ENCODE measurements at places on chromosomes 12 and 14.

DNA sequence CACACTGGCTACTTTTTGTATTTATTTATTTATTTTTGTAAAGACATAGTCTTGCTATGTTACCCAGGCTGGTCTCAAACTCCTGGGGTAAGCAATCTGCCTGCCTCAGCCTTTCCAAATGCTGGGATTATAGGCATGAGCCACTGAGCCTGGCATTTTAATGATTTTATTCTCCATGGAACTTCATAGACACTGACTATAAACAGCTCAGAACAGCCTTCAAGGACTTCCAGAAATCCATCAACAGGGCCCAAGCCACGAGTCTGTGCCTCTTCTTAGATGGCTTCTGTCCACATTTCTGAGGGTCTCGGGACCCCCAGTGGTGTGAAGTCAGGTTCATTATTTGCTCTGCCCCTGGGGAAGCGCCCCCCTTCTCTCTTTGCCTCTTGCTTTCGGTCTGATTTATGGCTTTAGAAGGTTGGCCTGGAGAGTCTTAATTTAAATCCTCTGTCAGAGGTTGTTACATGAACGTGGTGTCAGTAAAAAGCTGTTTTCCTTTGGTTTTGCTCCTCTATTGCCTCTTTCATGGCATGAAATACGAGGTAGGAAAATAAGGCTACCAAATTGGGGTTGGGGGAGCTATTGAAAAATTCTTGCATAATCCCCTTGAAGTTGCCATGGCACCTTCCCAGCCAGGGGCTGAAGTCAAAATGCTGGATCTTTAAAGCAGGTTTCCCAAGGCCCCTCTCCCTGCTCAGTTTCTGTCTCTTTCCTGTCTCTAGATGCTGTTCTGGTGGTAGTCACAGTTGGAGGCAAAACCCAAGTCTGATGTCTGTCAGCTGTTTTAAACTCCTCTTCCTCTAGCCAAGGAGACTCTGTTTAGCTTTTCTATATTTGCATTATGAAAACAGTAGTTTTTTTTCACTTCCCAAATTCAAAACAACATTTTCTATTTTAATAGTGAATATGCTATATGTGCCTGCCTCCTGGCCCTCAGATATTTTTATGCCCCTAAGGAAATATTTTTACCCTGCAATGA is 129.4 kb downstream of the SMOC1 start:
- peak; percentile 9 for DNase-seq

DNA sequence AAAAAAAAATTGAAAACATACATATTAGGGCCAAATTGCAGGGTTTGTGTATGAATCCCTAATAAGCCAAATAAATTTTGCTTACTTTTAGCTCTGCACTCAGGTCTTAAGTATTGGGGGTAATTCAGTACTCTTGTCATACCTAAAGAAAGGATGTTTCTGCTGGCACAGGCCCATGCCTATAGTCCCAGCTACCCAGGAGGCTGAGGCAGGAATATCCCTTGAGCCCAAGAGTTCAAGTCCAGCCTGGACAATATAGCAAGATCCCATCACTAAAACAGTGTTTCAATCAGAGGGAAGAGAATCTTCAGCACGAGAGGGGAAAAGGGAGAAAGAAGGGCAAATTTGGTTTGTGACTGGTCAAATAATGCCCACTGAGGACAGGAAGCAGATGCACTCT is 3.4 kb upstream of the GPR19 start:
- no peak for DNase-seq

DNA sequence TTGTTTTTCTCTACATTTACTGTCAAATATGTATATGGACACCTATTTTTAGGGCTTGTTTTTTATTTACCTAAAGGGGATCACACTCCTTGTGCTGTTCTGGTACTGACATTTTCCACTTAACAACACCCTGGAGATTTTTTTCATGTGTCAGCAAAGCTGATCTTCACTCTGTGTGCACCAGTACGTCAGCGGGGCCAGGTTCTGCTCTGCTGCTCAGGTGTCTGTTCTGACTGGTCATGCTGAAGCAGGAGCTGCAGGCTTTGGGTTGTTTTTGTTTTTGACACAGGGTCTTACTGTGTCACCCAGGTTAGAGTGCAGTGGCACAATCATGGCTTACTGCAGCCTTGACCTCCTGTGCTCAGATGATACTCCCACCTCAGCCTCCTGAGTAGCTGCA is 81.9 kb upstream of the CCND2 start:
- no peak for DNase-seq

- DNase-seq: no peak
These were observed 53.0 kb downstream of the SPRING1 start for GRCh38 chr12:116684891-116685290.

- peak; percentile 67 for DNase-seq
These were observed 93.5 kb downstream of the LRRC74A start for GRCh38 chr14:76919431-76920330.

DNA sequence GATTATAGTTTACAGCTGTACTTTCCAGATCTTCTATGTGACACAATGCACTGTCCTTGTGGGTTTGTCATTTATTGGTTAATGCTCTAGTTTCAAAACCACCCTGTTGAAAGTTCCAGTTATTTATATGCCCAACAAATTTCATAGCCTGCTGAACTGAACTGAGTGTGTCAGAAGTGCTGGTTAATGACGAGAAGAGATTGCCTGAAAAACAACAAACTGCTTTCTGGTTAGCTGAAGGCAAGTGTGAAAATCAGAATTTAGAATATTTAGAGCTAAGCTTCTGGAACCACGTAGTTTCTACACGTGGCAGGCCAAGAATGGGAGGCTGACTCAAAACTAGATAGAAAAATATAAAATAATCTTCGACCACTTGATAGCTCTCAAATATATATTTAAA is 19.1 kb upstream of the RIN3 start:
- DNase-seq: no peak

DNA sequence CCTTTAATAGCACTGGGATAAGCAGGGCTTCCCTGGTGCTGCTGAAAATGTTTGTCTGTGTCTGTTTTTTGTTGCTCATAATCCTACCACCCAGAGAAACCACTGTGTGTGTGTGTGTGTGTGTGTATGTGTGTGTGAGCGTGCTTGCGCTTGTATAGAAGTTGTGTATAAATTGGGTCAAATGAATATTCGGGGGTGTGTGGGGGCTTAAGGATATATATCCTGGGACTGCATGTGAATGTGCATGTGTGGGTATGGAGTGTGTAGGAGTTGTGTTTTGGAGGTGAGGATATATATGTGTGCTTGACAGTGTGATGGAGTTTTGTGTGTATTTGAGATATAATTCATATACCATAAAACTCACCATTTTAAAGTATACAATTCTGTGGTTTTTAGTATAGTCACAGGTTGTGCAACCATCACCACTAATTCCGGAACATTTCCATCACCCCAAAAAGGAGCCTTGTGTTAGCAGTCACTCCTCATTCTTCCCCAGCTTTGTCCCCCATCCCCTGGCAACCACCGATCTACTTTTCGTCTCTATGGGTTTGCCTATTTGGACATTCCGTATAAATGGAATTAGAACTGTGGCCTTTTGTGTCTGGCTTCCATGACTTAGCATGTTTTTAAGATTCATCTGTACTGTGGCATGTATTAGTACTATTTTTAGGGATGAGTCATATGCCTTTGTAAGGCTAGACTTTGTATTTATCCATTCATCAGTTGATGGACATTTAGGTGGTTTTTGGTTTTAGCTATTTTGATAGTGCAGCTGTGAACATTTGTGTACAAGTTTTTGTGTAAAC is 25.6 kb downstream of the TCTN1 start:
- no peak for DNase-seq

DNA sequence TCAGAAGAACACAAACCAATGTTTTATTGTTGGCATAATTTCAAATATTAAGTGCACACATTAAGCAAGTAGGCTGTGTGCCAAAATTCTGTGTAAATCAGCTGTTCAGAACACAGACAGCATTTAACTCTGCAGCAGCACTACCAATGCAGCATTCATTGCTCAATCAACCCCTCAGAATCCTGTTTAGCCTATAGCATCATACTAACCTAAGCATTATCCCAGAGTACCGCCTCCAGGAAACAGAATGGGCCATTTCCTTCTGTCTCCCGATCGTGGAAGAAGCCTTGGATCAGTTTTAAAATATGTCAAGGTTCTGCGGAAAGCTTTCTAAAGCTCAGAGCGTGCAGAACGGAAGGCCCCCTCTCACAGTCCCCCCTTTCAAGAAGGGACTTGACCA is 3.3 kb downstream of the IL26 start:
- peak; percentile 11 for DNase-seq

GRCh38 chr14:55684956-55685584 is 105.1 kb downstream of the KTN1 start:
- no peak for DNase-seq

GRCh38 chr12:105485321-105485910 is 154.9 kb downstream of the C12orf75 start:
- no peak for DNase-seq

GRCh38 chr14:65791191-65791981 is 378.9 kb downstream of the FUT8 start:
- DNase-seq: peak; percentile 5

DNA sequence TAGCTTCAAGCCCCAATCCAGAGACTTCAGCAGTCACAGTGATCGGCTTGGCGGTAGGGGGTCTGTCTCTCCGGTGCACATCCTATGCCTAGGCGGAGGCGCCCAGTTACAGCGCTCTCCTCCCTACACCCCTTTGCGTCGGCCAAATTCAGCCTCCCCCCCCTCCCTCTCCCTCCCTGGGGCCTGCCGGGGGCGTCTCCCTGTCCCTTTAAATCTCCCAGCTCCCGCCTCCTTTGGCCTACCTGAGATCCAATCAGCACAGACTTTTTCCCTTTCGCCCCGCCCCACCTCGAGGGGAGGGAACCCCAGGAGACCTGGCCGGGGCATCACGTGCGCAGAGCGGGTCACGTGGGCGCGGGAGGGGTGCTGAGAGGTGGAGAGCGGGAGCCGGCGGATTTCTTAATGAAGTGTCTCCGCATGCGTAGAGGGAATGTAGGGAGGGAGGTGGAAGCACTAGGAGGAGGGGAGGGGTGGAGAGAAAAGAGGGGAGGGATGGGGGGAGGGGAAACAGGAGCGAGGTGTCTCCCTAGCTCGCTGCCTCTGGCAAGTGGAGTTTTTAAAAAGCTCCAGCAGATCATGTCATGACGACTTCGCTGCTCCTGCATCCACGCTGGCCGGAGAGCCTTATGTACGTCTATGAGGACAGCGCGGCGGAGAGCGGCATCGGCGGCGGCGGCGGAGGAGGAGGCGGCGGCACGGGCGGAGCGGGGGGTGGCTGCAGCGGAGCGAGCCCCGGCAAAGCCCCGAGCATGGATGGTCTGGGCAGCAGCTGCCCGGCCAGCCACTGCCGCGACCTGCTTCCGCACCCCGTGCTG is at the start of gene HOXC13:
HOXC13 (plus strand) TSS at position 506 of the 815 bp plus-strand sequence; CDS start at position 582, 76 bp downstream.
- peak; percentile 99 for DNase-seq

DNA sequence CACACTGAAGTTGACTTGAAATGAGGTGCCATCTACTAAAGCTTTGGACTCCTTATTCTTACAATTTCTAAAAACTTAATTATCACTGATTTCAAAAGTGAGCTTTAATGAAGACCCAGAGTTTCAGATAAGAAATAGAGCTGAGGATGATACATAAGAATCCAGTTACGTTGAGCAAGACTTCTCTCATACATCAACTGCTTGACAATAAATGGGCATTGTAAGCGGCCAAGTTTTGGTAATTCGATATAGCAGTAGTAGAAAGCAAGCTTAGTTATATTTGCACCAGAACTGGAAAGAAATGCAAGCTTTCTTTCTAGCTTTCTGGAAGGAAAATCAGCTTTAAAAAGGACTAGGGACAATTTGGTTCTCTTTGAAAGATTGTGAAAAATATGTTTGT is 1359.6 kb downstream of the FSCB start:
- no peak for DNase-seq

DNA sequence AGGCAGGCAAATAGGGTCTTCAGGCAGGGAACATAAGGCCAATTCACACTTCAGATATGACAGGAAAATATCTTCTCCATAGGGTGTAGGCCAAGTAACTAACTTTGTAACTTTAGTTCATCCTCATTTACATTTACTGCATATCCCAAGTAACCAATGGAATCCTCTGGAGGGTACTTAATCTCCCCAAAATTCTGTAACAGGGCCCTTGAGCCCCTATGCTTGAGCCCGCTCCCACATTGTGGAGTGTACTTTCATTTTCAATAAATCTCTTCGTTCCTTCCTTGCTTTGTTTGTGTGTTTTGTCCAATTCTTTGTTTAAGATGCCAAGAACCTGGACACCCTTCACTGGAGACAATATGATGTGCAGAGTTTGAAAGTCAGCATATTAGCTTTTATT is 45.3 kb downstream of the FSCB start:
- no peak for DNase-seq

DNA sequence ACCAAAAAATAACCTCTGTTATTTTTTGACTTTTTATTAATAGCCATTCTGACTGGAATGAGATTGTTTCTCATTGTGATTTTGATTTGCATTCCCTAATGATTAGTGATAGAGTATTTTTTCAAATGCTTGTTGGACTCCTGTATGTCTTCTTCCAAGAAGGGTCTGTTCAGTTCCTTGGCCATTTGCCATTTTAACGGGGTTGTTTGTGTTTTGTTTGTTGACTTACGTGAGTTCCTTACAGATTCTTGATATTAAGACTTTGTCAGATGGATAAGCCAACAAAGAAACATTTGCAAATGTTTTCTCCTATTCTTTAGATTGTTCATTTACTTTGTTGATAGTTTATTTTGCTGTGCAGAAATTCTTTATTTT is 651.6 kb upstream of the LRFN5 start:
- DNase-seq: peak; percentile 13

GRCh38 chr14:93101181-93101580 is 14.5 kb downstream of the ITPK1 start:
- no peak for DNase-seq

DNA sequence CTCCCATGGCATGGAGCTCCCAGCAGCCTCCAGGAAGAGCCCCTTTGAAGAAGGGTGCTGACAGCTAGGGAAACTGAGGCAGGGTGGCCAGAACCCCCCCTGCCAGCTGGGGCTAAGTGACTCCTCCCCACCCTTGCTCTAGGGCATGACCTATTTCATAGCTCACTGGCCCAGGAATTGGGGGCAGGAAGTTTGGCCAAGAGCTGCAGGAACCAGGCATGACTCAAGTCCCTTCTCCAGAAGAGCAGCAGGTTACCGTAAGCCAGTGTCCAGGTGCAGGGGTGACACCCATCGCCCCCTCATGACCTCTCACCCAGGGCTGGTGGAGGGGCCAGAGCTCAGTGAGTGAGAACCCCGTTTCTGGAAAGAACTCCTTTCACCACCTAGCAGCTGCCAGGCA is 1.9 kb downstream of the RASAL1 start:
- no peak for DNase-seq

- no peak for DNase-seq
These were observed 30.6 kb upstream of the EID3 start for GRCh38 chr12:104272938-104273337.

DNA sequence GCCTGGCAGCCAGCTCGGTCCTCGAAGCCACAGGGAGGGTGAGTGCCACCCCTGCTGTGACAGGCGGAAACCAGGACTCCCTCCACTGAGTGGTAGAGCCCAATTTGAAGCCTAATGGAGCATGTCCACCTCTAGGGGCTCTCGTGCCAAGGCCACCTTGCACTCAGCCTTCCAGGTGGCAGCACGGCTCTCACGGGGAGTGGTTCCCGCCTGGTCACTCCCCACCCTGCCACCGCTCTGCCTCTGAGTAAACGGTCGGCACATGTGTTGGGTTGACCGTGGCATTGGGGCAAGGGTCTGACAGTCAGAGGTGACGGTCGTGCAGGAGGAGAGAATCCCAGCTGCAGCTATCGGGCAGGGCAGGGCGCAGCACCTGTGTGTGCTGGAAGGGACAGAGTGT is 34.8 kb downstream of the IL31 start:
- no peak for DNase-seq
